T follicular helper cell (primary cell): ENCODE measurements at places on chromosomes 5 and 9.

GRCh38 chr9:17025281-17025680 lies 109.6 kb upstream of the CNTLN start:
- DNase-seq = no peak

DNA sequence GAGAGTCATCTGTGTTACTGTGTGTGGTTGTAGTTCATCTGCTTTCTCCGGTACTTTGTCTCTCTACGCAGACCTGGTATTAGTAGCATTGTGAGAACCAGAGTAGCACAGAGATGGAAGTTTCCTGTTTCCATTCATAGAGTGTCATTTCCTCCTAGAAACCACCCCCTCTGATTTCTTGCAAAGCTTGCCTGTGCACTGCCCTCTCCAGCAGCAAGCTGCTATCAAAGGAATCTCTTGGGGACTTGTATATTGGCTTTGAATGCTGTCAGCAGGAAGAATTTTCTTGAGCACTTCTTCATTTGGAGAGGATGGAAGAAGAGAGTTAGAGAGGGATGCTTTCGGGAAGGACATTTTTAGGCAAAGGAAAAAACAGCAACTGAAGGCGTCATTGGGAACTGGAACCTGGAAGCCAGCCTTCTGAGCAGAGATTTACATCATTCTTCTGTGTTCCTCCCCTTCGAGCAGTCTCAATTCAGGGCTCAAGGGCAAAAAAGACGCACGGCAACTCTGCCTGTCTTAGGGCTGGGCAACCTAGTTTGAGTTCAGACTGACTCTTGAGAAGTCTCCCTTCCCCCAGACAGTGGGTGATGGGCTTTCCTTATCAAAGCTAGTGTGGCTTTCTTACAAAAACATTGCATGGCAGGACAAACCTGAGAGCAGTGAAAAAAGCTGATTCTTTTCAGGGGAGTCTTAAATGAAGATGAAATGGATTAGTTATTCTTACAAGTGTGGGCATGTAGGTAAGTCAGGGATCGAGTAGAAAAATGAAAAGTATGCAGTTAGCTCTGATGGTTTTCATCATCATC lies 226.3 kb downstream of the AOPEP start:
- DNase-seq = no peak

DNA sequence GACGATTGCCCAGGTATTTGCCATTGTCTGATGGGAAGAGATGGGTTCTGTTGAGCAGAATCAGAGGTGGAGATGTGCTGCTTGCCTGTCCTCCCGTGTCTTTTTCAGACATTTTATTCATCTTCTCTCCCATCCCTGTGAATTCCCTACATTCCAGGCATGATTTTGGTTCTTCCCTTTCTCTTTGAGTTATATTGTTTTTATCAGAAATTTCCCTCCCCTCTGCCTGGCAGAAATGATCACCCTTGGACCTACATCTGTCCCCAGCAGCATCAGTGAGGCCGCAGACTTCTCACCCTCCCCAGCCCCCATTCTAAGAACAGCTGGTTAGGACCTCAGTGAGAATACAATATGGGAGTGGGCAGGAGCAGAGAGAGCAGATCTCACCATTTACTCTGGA lies 640.2 kb downstream of the CCDC171 start:
- DNase-seq = no peak

DNA sequence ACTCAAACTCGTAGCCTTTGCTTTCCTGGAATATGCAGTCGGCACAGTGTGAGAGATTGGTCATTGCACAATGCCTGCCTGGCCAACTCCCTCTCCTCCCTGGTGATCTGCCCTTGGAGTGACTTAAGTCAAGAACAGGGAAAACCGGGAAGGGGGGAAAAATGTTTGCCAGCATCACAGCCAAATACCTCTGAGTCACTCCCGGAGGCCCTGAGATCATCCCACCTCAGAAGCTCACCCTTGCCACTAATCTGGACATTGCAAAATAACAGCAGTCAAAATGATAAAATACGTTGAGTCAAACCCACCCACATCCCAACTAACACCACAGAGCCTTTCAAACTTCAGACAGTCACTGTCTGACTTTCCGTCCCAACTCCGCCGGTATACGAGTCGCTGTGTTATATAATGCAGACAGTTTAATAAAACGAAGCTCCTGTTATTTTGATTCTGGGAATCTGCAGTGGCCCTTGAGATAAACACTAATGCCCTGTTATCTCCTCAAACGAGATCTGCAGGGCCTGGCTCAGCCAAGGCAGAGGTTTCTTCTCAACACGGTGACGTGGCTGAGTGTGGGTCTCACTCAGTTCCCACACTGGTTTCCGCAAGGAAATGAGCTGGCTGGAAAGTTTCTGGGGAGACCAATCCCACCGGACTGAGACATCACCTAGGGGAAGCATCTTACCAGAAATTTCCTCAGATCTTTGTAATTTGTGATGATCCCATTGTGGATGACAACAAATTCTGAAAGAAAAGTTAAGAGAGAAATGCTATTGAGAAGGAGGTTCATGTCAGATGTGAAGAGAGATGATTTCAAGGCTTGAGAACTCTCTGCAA lies 22.1 kb downstream of the GFPT2 start:
- DNase-seq = no peak

- no peak for DNase-seq
Measured at GRCh38 chr5:179319123-179319522, 26.1 kb downstream of the ADAMTS2 start.

- DNase-seq = no peak
Measured at GRCh38 chr9:100428871-100429654, 2.1 kb downstream of the MSANTD3 start.

GRCh38 chr5:140345919-140346347 lies 470 bp downstream of the HBEGF start:
- DNase-seq = no peak

DNA sequence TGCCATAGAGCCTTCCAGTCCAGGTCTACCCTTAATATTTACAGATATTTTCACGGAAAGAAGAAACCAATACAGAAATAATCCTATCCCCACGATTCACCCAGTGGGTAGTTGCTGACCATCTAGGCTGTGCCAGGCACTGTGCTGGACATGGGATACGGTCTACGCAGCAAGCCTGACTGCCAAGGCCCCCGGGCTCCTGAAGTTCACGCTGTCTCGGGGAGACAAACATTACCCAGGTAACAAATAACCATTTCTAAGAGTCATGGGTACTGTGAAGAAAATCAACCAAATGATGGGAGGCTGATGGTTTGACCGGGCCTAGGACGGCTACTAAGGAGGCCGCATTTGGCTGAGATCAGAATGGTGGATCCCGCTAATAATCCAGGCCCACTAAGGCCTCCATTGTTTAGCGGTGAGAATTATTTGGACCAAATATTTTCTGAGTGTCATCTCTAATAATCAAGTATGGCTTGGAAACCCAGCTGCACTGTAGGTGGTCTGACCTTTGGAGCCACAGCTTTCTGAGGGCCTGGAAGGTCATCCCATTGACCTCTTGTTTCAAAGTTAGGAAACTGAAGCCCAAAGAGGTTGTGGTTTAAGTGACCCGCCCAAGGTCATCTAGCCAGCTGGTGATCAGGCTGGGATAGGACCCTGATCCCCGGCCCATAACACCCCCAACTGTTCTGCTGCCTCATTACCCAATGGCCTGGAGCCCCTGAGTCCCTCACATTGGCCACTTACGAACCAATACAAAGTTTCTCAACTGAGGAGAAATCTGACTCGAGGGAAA lies 82.4 kb downstream of the AK8 start:
- no peak for DNase-seq

- no peak for DNase-seq
Measured at GRCh38 chr5:36646507-36647023, 40.2 kb downstream of the SLC1A3 start.

DNA sequence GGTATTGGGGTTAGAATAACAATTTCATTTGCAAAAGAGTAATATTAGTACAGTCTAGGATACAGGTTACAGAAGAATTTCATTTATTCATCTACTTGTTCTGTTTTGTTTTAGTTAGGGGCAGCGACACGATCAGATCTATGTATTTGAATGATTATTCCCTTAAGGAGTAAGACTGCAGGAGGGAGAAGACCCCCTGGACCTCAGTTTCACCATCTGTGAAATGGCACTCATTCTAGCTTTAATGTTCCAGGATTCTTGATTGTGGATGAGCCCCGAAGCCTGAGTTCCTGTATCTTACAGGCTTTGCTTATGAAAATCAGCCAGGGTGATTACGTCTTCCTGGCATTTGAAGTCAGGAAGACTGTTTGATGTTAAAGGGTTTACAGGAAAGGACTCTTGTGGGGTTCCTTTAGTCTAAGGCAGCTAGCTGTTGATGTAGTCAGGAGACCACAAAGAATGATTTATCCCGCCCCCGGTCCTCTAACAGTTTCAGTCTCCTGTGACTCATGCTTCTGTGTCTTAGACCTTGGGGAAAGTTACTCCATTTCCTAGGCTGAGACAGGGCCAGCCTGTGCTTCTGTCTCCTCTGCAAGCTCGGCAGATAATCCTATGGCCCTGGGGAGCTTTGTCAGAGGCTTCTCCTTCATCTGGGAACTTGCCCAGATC lies 11.5 kb downstream of the SMIM3 start:
- DNase-seq = peak; percentile 30

DNA sequence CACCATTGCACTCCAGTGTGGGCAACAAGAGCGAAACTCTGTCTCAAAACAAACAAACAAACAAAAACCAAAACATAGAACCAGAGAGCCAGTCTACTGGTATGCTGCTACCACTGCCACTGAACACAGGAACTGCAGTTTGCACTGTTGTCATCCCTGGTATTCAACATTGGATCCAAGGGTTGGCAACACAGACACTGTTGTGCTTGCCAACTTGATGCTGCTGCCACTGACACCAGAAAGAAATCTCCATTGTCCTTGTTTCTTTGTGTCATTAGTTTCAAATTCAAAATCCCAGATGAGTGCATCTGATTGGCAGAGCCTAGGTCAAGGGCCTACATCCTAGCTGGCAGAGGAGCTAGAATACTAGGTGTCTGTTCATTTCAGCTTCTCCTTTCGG lies 16.2 kb downstream of the HINT1 start:
- DNase-seq = no peak

GRCh38 chr5:79859588-79859987 lies 131.5 kb downstream of the MTX3 start:
- no peak for DNase-seq

DNA sequence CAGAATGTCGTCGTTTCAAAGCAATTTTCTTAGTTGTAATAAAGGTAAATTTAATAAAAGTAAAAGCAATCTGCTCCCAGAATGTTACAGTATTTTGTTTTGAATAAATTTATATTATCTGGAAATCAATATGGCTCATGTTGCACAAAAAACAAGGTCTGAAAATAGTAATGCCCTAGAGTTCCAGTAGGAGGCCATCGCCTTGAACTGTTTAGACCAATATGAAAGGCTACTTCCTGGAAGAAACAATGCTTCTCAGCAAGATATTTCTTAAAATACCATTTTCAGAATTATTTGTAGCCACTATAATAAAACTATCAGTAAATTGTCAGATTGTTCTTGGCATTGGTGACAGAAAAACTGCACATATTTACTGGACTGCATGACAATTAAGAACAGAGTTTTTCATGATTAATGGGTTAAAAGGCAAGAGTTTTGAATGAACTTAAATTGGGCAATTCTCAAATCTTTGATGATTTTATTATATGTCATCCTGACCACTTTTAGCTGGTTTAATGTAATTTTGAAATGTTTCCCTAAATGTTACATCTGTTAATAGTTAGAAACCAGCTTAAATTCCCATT lies 153.2 kb downstream of the COMMD10 start:
- no peak for DNase-seq

- DNase-seq = no peak
Measured at GRCh38 chr5:72005671-72006070, 101.6 kb upstream of the MAP1B start.

DNA sequence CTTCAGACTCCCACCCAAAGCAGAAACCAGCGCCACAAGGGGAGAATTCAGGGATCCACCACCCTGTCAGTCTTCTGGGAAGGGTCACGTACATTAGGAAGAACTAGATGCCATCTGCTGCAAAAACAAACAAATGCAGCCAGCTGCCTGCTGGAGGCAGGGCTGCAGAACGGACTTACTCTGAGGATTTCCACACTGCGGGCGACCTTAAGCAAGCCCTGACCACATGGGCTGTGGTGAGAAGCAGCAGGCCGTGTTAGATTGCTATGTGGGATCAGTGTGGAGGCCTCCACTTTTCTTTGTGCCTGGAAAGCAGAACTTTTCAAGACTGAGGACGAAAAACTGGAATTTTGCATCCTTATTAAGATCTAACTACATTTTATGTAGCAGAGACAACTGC lies 13.4 kb upstream of the LTC4S start:
- no peak for DNase-seq

- no peak for DNase-seq
Measured at GRCh38 chr5:78009937-78010527, 233.9 kb upstream of the TBCA start.

DNA sequence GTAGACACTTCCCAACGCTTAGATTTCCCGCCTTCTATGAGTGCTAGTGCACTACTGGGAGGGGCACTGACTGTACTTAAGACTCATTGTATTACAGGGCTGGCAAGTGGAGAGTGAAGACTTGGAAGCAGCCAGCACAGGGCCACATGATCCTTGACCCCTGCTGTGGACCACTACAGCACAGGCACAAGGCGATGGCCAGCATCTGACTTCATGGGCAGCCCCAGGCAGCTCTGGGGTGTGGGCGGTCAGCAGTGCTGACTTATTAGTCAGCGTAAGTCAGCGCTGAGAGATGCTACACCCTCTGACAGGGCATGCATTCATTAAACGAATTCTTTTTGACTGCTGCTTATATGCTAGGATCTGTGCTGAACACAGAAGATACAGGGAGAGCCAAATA lies 9.3 kb downstream of the SLC46A2 start:
- no peak for DNase-seq

GRCh38 chr9:18129809-18130334 lies 344.1 kb upstream of the ADAMTSL1 start:
- DNase-seq = no peak

GRCh38 chr9:98555651-98556465 lies 152.9 kb downstream of the GABBR2 start:
- DNase-seq = no peak

DNA sequence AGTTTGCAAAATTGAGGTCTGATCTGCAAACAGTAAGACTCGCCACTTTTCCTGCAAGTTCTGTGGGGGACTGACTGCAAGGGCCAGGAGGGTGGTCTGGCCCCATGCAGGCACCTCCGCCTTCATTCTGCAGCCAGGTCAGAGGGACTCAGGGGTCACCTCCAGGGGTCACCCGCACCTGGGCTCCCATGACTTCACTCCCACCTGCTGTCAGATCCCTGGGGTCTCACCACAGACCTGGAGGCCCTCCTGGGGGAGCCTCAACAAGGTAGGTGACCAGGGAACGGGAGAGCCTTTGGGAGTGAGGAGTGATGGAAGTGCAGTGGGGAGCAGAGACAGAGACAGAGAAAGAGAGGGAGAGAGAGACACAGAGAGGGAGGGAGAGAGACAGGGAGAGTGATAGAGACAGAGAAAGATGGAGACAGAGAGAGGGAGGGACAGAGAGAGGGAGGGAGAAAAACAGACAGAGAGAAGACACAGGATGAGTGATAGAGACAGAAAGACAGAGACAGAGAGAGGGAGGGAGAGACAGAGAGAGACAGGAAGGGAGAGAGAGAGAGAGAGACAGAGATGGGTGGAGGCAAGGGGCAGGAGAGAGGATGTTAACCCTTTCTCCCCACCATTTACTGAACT lies 41.5 kb upstream of the SLC6A19 start:
- DNase-seq = no peak
